ENCODE measurements at places on chromosomes 13 and 19.

DNA sequence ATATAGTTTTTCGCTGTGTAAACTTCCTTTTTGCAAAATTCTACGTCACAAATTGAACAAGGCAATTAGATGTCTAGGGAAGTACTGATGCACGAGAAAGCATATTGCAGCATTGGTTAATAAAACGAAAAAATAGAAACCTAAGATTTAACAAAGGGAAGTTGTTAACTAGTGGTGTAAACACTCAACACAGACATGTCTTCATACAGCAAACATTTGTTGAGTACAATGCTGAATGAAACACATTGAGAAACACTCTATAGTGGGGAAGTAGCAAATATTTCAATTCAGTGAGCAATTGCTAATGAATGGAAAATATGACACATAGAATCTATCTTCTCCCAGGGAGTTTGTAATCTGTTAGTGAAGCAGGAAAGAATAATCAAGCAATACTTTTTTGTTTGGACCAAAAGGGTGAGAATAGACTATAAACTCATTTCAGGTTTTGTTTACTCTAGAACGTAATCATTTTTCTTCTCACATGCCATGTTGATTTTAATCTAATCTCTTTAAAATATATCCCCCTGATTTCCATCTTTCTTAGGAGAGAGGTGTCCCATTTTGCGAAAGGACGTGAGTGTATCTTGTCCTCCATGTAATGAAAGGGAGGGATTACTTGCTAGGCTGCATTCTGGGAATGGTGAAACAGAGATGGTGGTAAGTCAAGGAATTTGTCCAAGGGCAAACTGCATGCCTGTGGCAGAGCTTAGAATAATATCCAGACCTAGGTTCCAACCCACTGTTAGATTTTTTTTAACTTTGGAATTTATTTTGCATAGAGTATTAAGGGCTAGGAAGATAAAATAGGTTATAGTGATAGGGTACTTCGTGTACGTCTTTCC lies 1.7 kb upstream of the ANKRD10 start:
- DNase-seq, result no peak

DNA sequence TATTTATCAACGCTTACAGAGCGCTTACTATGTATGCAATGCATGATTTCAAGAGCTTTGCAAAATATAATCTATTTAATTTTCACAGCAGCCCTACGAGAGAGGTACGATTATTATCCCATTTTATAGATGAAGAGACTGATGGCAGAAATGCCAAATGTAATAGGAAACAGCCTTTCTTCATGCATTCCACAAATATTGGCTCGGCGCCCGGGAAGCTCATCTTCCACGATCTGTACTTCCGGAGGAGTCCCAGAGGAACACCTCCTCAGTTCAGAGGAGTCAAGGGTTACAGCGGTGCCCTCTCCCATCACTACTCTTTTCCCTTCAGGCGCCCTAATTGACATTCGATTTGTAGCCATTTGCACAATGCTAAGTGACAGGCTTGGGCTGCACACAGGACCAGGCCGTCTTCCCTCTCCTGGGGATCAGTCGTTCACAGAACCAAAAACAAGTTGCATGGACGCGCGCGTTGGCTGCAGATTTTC lies 1.1 kb upstream of the ARHGAP35 start:
- DNase-seq, result no peak

GRCh38 chr13:90918536-90918935 lies 429.0 kb upstream of the MIR17HG start:
- no peak for DNase-seq

DNA sequence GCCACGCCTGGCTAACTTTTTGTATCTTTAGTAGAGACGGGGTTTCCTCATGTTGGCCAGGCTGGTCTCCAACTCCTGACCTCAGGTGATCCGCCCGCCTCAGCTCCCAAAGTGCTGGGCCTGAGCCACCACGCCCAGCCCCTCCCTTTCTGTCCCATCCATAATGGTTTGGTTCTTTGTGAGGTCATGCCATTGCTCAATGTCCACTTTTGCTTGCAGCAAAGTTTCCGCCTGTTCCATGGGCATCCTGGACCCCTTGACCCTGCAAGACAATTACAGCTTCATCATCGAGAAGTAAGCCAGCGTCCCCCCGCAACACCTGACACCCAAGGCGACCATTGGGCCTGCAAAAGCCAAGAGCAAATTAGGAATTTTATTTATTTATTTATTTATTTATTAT lies 16.6 kb downstream of the PRR22 start:
- no peak for DNase-seq

- DNase-seq, result no peak
Observed at GRCh38 chr13:27182844-27183497, 11.4 kb upstream of the USP12 start.

GRCh38 chr19:670609-671075 lies 5.5 kb upstream of the FSTL3 start:
- DNase-seq, result no peak

GRCh38 chr13:87533776-87534175 lies 137.4 kb upstream of the SLITRK5 start:
- DNase-seq, result no peak

GRCh38 chr19:16203256-16204004 lies 5.7 kb downstream of the AP1M1 start:
- DNase-seq, result no peak

DNA sequence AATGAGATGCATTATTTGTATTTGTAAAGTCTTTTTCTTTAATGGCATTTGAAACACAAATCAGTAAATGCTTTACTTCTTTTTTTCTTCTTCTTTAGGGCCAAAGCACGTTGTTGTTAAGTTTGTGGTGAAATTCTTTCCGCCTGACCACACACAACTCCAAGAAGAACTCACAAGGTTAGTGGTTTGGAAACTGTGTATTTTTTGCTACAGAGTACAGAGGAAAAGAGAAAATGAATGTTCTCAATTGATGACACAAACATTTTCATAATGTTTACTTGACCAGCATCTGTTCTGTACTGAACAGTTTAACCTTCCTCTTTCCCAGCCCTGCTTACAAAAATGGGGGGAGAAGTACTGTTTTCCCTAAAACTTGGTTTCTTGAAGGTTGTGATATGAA lies 190.9 kb upstream of the RNF113B start:
- no peak for DNase-seq

DNA sequence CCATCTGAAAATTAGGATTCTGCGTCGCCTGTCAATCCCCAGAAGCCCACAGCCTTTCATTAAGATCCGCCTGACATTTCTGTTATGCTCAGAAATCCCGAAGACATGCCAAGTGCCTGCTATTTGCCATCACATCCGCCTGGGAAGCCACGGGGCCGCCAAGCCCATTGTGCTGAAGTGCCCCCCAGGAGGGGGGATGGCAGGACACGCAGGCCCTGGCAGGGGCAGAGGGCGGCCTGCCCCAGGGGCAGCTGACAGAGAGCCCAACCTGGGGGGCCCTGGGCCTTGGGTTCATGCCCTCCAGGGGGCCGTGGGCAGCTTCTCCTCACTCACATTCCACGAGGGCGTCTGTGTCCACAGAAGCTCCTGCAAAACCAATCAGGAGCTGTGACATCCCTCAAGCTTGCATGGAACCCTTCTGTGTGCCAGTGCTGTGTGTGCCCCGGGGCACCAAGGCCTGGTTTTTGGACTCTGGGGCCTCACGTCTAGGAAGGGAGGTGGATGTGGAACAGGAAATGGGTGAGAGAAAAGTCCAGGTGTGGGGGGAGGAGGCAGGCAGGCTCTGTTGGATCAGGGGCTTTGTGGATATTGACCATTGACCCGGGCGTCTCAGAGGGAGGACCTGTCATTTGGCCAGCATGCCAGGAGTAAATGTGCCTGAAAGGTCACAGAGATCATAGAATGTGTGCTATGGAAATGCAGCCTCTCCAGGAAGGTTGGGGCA lies 122.9 kb downstream of the URI1 start:
- no peak for DNase-seq

- no peak for DNase-seq
Observed at GRCh38 chr13:103213152-103213551, 146.9 kb upstream of the SLC10A2 start.
